Activated CD4-positive, alpha-beta T cell treated with anti-CD3 and anti-CD28 coated beads, Interleukin-2, Interleukin-4, amounts not matched to agents 100 ng/mL and 50 ng/mL, durations not matched to agents 16 hours and 8 hours (primary cell): ENCODE measurements at places on chromosomes 4 and X.

- no peak for DNase-seq
Measured at GRCh38 chr4:81135501-81135900, 79.5 kb downstream of the PRKG2 start.

DNA sequence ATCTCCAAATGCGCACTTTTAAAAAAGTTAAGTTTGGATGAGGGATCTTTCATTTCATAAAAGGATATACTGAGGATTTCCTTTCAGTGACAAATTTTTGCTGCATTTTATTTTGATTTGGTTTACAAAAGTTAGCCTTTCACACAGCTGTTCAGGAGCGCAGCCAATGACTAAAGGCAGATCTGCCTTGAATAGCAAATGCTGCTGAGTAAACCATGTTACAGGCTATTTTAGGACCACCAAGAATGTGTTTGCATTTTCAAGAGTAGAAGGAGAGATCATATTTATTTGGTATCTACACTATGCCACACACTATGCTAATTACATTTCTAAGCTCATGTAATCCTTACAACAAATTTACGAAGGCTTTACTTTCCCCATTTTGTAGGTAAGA is 92.1 kb downstream of the MAMLD1 start:
- DNase-seq: no peak

- no peak for DNase-seq
Measured at GRCh38 chr4:6225469-6225868, 25.1 kb upstream of the JAKMIP1 start.

DNA sequence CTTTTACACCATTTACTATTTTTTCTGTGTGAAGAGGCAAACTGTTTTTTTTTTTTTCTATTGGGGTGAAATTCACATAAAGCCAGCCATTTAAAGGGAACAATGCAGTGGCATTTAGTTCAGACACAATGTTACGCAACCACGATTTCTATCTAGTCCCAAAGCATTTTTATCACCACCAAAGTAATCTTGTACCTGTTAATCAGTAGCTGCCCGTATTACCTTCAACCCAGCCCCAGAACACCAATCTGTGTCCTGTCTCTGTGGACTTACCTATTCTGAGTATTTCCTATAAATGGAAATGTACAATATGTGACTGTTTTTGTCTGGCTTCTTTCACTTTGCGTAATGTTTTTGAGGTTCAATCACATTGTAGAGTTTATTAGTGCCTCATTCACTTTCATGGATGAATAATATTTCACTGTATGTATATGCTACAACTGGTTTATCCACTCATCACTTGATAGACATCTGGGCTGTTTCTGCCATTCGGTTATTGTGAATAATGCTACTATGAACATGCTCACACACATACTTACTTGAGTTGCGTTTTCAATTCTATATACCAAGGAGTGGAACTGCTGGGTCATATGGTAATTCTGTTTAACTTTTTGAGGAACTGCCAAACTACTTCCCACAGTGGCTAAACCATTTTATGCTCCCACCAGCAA is 116.2 kb downstream of the CDS1 start:
- DNase-seq: no peak

- no peak for DNase-seq
Measured at GRCh38 chrX:110915111-110915510, 119.5 kb upstream of the CHRDL1 start.

GRCh38 chr4:76696109-76696508 is 201.8 kb downstream of the SOWAHB start:
- no peak for DNase-seq
